ENCODE measurements at places on chromosomes 5 and 9.

DNA sequence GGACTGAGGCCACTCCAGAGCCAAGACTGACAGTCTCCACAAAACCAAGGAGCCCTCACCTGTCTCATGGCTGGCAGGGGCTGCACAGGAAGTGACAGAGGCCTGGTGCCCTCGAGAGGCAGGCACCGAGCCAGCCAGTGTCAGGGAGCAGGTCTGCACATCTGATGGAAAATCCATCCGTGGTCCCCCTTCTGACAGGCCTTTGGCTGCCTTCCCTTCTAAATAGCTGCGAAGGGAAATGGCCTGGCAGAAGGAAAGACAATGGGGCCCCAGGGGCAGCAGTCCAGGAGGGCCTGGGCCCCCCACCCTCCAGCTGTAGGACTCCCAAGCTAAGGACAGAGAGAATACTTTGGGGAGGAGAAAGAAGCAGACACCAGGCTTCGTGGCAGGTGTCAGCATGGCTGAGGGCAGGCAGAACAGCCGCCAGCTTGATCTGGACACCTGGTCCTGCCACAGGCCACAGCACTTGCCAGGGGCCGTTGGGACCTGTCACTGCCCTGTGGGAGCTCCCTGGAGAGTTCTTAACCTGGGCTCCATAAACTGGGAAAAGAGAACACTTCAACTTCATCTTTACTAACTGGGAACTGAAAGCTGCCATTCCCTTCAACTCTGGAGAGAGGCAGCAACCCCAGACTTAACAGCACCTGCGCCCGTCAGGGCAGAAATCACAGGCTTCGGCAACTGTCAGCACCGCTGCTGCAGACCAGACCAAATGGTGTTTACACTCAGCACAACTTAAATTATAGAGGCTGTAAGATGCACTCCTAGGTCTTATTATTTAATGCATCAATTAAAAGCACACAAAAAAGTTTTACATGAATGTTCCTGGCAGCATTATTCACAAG is 22.0 kb downstream of the ADAMTS2 start:
- no peak for DNase-seq

DNA sequence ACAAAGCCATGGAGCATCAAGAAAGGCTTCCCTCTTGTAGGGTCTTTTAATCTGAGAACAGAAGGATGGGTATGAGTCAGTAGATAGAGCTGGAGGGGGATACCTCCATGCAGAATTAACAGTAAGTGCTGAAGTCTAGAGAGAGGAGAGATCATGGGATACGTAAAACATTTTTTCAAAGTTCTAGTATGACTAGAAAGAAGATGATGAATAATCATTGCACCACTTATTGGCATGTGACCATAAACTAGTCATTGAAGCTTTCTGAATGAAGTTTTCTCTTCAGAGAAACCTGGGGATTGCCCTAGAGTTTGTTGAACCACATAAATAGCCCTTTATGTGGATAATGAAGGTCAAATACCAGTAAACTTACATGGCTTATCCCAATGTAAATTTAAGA is 48.6 kb upstream of the PTPRD start:
- DNase-seq: no peak

GRCh38 chr5:116522356-116523136 is 52.1 kb downstream of the SEMA6A start:
- no peak for DNase-seq

GRCh38 chr9:8329561-8330283 is 530.1 kb upstream of the DMAC1 start:
- no peak for DNase-seq

GRCh38 chr5:151248651-151249050 is 4.3 kb upstream of the GM2A start:
- DNase-seq: no peak

GRCh38 chr5:173441053-173441628 is 112.9 kb upstream of the STC2 start:
- DNase-seq: no peak

DNA sequence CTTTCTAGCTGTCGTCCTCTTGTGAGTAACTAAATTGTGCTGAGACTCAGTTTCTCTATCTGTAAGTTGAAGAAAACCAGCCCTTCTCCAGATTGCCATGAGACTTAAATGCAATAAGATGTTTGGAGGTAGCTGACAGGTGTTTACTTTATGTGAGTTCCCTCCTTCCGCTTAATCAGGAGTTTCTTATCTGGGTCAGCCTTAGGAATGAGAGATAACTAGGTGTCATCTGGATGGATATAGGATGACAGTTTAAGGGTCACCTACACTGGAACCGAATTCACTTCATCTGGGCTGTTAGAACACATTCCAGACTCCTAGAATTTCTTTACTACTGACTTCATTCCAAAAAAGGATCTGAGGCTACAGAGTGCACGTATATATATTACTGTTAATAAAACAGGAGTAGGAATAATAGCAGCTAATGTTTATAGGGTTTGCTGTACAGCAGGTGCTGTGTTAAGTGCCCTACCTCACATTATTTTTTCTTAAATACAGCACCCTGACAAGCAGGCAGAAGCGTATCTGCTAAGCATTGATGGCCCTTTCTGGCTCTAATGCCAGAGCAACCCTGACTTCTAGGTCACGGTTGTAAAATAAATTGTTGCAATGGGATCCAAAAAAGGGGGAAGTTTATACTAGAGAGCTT is 30.0 kb upstream of the CPEB4 start:
- DNase-seq: no peak

- DNase-seq: no peak
Observed at GRCh38 chr9:86079421-86079831, 19.9 kb downstream of the GOLM1 start.

GRCh38 chr5:172420235-172420939 is 33.9 kb downstream of the SH3PXD2B start:
- DNase-seq: no peak

DNA sequence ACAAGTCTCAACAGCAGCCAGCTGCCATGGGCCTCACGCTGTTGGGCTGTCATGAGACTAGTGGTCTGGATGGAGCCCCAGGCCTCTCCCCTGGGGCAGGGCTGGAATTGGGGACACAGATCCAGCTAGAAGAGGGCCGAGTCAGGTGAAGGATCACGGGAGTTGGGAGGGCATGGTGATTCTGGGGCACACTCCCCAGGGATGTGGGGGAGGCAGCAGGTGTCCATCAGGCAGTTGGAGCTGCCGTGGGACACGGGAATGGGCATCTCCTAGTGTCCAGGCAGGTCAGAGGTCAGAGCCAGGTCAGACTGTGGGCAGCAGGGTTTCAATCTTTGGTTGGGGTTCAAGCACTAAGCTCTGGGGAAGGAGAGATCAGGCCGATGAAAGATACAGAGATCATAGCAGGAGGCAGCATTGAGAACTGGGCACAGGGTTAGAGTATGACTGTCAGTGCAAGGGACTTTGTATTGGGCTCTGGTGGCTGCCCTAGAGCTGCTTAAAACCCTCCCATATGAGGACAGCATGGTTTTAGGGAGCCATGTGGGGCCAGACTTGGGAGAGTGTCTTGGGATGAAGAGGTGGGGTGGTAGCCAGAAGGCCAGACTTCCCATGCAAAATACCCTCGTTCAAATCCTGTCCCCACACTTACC is 59.2 kb downstream of the ARHGEF37 start:
- no peak for DNase-seq

GRCh38 chr9:77651203-77651602 is 3.1 kb upstream of the GNA14 start:
- no peak for DNase-seq

DNA sequence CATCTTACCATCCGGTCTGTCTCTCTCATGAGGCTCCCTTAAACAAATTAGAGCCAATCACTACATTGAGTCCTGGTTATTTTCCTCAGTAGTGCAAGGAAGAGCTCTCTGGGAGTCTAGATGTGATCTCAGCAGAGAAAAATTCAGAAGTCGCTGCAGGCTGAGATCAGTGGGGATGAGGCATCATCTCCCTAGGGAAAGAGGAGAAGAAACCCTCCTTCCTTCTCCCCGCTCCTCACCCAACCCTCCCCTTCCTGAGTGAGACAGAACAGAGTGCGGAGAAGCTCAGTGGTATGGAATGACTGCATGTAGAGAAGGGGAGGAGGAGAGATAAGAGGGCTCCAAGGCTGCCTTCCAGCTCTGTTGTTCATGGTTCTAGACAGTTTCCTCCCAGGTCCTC is 80.5 kb downstream of the PAPPA start:
- DNase-seq: no peak

GRCh38 chr5:7759257-7759871 is 91.6 kb downstream of the CFAP90 start:
- no peak for DNase-seq

DNA sequence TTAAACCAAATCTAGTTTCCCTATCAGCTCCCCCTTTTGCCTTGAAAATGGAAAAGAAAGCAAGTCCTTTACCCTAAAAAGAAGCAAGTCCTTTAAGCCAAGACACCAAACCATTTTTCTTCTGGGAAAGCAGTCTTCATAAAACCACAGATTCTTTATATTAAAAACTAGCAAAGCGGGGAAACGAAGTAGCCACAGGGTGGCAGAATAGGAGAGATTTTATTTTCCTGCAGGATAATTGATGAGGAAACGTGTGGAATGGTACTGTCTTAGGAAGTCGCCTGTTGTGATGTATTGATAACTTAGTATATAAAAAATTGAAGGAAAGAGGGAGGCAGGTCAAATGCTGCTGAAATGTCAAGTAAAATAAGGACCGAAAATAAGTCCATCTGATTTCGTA is 41.1 kb downstream of the ZNF883 start:
- DNase-seq: no peak

- no peak for DNase-seq
Observed at GRCh38 chr5:76607353-76607871, 15.8 kb downstream of the F2RL2 start.

DNA sequence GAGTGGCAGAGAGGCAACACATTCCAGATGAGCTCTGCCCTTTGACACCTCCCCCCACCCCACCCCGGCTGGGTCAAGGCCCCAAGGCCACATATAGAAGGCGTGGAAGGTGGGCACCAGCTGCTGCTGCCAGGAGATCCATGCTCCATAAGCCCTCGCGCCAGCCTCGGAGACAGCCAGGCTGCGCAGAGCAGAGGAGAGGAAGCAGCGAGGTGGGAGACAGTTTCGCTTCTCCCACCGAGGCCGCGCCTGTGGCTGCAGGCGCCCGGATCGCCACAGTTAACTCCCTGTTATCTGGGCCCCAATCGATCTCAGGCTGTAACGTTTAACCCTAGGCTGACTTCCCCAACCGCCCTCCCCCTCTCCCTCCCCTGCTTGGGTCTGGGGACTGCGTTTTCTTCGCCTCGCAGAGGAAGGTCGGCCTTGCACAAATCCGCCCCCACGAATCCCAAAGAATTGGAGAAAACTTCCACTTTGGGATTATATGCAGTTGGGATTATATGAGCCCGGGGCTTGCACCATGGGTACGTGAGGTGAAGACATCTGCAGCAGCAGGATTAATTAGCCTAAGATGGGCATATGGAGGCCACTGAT is 1.1 kb upstream of the CXXC5 start:
- DNase-seq: no peak

- DNase-seq: no peak
Observed at GRCh38 chr5:177453852-177454396, 7.3 kb downstream of the PRR7 start.

GRCh38 chr5:102922799-102923477 is 167.8 kb downstream of the PAM start:
- no peak for DNase-seq

DNA sequence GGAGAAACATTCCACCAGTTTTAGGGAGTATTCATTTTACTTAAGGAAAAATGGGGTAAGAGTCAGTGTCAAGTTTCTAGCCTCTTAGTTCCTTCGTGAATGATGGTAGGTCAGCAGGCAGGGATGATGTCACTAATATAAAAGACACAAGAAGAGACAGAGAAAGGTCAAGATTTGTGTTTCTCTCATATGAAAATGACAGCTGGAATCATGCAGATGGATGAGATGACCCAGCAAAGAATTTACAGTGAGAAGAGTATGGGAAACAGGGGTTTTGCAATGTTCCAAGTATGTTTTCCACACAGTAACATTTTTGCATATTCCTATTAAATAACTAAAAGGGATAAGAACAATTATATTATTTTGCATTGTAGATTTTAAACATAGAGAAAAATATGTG is 749.6 kb upstream of the DMAC1 start:
- DNase-seq: no peak

DNA sequence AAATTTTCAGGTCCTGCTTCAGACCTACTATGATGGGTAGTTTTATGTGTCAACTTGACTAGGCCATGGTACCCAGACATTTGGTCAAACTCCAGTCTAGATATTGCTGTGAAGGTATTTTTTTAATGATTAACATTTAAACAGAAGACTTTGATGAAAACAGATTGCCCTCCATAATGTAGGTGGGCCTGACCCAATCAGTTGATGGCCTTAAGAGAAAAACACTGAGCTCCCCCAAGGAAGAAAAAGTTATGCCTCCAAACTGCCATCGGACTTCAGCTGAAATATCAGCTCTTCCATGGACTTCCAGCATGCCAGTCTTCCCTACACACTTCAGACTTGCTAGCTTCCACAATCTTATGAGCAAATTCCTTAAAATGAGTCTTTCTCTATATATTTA is 67.3 kb upstream of the TYRP1 start:
- DNase-seq: no peak

- DNase-seq: no peak
Observed at GRCh38 chr9:34994900-34995669, 5.5 kb downstream of the DNAJB5 start.

DNA sequence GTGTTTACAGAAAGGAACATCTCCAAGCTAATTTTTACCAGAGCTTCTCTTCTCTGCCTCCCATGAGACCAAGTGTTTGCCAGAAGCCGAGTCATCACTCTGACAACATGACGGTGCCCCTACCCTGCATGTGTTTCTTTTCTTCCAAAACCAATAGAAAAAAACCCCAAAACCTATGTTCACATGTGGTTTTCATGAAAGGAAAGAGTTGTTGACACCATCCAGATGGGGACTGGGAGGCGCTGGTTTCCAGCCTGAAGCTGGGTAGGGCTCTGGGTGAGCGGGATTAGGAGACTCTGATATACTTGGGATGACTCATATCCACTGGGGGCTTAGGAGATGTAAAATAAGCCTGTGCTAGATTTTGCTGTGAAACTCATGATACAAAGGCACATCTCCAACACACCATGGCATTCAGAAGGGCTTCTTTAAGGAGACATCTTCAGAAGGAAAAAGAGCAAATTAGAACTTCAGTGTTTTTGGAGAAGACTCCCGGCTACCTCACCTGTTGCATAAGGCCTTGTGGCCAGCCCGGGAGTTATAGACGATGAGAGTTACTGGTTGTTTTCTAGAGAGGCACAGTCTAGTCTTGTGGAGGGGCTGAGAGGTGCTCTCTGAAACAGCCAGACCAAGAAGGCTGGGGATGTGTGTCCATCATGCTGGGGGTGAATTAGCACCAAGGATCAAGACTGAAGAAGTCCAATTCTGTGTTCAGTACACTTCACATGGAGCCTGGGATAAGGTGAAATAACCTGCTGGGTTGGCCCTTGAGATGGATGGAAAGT is 108.9 kb upstream of the LHFPL2 start:
- DNase-seq: no peak

Measured in CD4-positive, alpha-beta T cell treated with Interleukin-6 at 100 ng/mL for 8 hours (primary cell).